ENCODE measurements at places on chromosomes 3 and 15.

- DNase-seq: no peak
These were observed 66.8 kb downstream of the CHRNA7 start for GRCh38 chr15:32096916-32097617.

DNA sequence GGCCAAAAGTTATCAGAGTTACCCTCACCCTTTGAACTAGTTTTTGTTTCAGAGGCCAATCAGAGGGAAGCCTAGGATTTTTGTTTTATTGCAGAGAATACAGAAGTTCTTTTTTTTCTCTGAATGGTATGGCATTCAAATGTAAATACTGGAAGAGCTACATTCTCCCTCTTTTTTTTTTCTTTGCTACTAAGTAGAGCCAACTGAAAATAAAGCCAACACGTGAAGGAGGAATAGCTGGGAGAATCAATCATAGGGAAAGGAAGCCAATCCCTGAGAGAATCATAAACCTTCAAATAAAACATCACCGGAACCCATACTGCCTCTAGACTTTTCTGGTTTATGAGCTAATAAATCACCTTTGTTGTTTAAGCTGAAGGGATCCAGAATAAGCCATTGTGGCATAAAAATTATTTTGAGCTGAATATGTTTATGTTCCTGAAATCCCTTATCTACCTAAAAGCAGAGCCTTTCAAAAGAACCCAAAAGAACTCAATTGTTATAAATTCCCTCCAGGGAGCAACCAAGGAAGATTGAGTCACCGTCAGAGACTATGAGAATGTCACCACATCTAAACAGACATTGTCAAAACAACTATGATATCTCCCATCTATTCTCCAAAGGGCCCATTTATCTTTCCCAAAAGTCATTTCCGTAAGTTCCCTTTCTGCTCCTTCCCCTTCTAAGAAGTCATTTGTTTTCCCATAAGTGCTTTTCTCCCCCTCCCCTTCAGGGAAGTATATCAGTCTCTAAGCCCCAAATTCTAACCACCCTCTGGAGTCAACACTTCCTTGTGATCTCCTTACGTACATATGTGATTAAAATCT, 3.8 kb upstream of the ZNF280D start:
- DNase-seq: no peak

GRCh38 chr15:31974855-31975829, 55.2 kb upstream of the CHRNA7 start:
- DNase-seq: peak; percentile 8

DNA sequence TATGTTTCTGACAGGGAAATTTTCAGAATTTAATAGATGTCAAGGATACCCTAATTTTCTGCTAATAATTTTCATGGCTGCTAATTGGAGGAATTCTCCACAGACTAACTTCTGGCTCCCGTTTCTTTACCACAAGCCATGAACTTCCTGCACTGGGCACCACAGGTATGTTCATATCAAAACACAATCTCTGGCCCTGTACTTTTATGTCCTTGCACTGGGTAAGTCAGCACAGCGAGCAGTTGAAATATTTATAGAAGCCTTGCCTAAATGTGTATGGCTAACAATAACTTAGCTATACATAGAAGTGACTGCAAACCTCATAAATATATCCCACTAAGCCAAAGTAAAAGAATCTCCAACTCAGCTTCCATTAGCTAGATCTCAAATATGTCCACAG, 246.9 kb downstream of the ZIC1 start:
- DNase-seq: no peak

DNA sequence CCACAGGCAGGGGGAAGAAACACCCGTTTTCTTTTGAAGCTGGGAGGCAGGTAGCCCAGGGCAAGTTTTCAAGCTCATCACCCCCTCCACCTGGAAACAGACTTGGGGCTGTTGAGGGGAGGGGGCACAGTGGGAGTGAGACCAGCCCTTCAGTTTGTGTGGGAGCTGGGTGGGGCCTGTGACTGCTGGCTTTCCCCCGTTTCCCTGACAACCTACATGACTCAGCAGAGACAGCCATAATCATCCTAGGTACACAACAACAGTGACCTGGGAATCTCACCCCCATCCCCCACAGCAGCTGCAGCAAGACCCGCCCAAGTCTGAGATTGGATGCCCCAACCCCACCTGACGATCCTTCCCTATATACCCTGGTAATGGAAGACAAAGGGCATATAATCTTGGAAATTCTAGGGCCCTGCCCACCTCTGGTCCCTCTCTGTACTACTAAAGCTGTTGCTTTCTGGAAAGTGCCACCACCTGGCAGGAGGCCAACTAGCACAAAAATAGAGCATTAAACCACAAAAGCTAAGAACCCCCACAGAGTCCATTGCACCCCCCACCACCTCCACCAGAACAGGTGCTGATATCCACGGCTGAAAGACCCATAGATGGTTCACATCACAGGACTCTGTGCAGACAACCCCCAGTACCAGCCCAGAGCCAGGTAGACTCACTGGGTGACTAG, 422.2 kb upstream of the SGO1 start:
- no peak for DNase-seq

DNA sequence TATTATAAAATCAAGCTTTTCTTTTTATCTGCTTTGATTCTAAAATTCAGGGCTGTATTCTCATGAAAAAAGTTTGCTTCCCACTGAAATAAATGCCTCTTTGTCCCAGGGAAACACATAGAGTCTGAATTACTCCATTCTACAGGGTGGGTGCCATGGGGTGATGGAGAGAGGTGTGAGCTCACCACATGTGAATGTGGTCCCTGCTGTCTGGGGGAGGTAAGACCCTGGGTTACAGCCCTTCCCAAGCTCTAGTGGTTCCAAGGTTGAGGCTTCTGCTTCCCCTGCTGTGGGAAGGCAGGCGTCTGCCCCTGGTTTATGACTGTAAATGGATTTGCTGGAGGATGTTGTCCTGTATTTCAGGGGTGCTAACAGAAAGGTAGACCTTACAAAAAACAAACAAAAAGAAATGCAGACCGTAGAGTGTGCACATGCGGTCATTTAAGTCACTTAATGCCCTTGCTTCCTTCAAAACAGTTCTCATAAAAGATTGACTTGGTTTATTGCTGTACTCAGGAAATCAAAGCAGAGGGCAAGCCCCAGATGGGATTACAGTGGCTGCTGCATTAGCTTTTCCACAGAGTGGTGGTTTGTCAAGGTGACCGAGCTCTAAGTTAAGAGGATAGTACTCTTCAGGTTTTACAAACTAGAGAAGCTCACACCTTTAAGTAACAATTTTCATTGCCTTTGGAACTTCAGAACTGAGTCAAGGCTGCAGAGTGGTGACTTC, 49.2 kb downstream of the CTDSPL start:
- DNase-seq: no peak

- no peak for DNase-seq
These were observed 38.7 kb downstream of the ROBO1 start for GRCh38 chr3:79729096-79729495.

DNA sequence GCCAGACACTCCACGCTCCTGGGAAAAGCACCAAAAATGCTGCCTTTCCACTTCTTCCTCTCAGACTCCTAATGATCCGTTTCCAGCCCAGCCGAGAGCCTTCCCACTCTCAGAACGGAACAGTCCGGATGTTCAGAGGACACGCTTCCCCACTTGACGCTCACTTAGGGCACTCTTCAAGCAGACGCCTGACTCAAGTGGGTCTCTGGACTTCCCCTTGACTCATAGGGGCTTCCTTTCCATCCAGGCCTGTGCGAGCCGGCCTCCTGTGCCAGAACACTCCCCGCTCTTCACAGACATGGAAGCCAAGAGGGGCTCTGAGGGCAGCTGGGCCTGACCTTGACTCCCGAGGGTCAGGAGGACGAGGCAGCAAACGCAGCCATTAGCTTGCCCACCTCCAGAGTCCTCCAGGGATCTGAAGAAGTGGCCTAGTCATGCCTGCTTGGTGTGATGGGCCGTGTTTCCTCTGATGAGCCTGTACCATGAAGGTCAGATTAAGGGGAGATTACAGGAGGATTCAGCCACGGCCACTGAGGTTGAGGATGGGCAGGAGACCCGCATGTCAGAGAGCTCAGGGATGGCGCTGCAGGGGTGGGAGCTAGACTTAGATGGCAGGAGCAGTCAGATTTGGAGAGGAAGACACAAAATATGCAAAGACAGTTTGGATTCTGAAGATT, 114.7 kb upstream of the TLE3 start:
- no peak for DNase-seq

DNA sequence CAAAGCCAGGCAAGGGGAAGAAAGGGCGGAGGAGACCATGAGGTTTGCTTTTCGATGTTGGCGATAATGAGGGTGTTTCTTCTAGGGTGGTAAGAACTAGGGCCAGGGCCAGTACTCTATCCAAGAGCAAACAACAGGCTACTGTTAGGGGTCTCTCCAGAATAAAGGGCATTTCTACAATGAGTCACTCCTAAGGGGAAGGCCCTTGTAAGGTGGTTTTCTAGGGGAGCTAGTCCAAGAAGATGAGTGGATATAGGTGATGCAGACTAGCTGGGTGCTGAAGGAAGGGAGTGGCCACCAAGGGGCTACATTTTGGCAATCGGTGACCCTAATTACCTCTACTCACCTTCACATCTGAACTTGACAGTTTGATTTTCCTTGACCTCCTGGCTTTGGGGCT, 148.5 kb upstream of the HACD2 start:
- no peak for DNase-seq

GRCh38 chr3:56290374-56290773, 177.9 kb downstream of the ERC2 start:
- DNase-seq: no peak

DNA sequence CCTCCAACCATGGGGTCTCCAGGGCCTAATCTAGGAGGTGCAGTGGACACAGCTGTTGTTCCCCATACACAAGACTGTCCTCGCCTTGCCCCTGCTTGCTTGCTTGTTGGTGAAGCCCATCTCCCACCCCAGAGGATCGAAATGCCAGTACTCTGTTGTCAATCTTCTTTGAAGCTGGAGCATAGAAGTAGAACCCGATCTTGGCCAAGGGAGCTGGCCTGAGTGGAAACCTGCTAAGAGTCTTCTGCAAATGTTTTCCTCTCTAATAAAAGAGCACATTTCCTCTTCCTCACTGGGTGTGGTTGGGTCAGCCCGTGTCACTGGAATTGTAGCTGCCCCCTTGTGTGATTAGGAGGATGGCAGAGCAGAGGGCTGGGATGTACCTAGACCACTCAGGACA, 85.4 kb downstream of the HES1 start:
- DNase-seq: no peak

- DNase-seq: no peak
These were observed 65.8 kb upstream of the CADPS start for GRCh38 chr3:62940771-62941563.

DNA sequence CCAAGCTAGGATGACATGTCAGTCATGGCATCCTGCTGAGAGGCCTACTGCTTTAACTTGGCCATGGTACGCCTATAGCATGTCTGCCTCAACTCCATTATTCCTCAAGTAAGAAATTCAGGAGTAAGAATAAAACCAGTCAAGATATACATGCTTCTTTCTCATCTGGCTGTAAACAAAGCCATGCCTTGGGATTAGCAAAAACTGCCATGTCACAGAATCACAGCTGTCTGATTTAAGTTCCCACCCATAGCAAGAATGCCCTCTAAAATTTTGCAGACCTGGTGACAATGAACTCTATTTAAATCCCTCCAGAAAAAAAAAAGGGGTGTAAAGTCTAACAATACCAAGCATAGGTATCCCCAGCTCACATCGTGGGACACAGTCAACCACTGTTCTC, 55.6 kb upstream of the ACAN start:
- no peak for DNase-seq

GRCh38 chr3:141321109-141321497, 47.2 kb upstream of the ZBTB38 start:
- no peak for DNase-seq

DNA sequence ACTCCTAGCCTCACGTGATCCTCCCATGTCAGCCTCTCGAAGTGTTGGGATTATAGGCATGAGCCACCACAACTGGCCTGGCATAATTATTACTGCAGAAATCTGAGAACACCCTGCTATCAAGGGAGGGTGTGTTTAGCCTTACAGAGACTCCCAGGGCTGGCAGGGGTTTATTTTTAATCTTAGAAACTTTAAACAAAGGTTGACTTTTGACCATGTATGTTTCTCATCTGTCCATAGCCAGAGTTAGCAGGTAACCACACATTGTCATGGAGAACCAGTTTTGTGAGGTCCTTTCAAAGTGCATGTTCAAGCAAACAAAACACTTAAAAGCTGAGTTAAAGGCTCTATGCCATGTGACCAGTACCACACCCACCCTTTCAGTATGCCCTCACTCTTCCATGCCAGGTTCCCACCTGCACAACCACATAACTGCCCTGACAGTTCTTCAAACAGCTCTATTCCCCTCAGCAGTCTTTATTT, 11.1 kb downstream of the SIAH2 start:
- no peak for DNase-seq

- no peak for DNase-seq
These were observed 308.9 kb upstream of the TMCO5A start for GRCh38 chr15:37625576-37625975.

DNA sequence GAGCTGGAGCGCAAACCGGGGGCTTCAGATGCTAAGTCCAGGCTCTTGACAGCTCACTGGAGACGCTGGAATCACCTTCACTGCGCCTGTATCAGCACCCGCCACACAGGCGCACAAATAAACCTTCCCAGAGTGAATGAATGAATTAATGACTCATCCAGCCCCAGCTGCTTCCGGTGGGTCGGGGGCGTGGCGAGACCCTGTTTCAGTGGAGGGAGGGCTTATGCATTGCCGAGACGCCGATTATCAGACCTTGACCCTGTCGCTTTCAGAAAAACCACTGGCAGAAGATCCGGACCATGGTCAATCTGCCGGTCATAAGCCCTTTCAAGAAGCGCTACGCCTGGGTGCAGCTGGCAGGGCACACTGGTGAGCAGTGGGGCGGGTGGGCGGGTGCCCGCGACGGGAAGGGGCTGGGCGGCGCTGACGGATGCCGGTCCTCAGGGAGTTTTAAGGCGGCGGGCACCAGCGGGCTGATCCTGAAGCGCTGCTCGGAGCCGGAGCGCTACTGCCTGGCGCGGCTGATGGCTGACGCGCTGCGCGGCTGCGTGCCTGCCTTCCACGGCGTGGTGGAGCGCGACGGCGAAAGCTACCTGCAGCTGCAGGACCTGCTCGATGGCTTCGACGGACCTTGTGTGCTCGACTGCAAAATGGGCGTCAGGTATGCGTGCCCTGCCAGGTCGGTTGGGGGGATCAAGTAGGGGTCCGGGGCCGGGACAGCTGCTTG, 7.7 kb downstream of the ITPKA start:
- DNase-seq: no peak

- no peak for DNase-seq
These were observed 2.5 kb upstream of the DAZL start for GRCh38 chr3:16607718-16608117.

- DNase-seq: no peak
These were observed 80.9 kb downstream of the DGKG start for GRCh38 chr3:186281176-186281575.

DNA sequence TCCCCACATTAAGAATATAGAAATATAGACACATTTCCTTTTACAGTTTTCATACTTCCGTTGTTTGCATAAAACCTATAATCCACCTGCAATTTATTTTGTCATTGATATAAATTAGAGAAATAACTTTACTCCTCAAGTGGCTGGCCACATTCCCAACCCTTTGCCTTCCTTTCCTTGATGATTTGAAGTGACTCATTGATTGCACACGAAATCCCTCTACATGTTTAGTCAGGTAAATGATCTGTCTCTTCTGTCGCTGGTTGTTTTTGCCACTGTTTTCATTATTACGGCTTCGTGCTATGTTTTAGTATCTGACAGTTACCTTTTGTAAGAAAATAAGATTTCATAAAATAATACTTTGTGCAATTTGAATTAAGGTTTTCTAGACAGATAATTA, 272.2 kb upstream of the NR2E3 start:
- no peak for DNase-seq

GRCh38 chr3:98690876-98691275, 72.3 kb upstream of the ST3GAL6 start:
- no peak for DNase-seq

- no peak for DNase-seq
These were observed 112.9 kb downstream of the ULK4 start for GRCh38 chr3:41848753-41849574.
